ENCODE measurements at places on chromosomes 11 and 22.

DNA sequence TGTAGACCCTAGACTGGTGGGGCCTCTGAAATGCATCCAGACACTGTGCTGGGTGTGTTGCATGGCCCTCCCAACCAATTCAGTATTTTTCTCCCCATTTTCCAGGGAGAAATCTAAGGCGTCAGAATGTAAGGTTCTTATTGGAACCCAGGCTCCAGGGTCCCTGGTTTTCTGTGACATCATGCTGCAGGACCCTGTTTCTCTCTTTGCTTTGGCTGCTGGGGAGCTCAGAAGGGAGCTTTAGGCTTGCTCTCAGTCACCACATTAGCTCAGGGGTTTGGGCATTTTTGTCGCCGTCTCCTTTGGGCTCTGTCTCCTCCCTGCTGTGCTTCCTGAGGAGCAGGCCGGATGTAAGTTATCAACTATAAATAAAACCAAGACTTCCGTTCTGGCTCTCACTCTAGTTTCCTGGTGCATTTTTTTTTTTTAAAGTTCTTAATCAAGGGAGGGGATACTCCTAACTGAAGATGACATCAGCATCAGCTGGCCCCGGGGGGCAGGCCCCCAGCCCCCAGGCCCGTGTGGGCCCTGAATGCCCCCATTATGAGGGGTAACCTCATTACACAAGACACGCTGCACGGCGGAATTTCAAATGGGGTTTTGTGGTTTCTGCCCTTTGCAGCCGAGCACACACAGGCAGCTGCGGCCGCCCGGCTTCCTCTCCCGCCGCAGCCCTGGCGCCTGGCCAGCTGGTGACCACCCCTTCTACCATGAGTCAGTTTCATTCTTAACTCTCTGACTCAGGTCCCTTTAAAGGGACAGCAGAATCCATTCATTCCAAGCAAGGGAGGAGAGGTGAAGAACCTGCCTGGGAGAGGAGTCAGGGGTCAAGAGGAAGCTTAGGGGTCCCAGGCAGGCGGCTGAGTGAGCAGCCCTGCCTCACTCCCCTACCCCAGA, 3.2 kb downstream of the MYEOV start:
- DNase-seq: peak; percentile 82

- no peak for DNase-seq
Observed at GRCh38 chr11:22828373-22828772, 1.2 kb downstream of the SVIP start.

DNA sequence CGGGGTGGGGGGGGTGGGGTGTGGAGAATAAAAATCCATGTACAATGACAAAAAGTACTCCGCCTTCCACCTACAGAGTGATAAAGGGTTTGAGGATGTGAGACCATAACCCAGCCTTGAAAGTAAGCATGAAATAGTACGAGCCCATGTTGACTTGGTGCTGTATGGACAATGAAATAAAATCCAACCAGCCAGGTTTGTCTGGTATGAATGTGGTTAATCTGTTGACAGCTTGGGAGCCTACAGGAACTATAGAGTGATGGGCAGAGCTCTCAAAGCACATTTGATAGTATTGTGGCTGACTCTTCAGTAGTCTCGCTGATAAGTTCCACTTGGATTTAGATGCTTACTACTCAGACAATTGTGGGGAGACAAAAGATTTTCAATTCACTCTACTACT, 48.8 kb upstream of the CD44 start:
- DNase-seq: no peak

DNA sequence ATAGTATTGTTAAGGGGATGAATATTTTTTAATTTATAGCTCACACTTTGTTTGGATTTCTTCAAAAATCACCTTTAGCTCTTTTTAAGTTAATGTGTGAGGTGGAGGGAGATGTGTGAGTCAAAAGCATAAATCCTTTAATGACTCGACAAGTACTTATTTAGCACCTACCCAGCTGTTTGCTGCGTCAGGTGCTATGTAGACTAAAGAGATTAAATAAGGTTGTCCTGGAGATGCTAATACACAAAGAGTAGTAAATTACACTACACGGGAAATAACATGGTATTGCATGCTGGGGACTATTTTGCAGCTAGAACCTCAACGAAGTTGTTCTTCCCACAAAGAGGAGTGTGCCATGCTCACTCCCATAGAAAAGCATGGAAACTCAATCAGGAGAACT, 583.3 kb upstream of the TENM4 start:
- DNase-seq: no peak

GRCh38 chr11:31355817-31356216, 13.7 kb downstream of the DCDC1 start:
- no peak for DNase-seq

GRCh38 chr11:10373929-10374328, 69.1 kb downstream of the ADM start:
- DNase-seq: no peak

GRCh38 chr11:79419120-79419519, 21.7 kb downstream of the TENM4 start:
- no peak for DNase-seq

DNA sequence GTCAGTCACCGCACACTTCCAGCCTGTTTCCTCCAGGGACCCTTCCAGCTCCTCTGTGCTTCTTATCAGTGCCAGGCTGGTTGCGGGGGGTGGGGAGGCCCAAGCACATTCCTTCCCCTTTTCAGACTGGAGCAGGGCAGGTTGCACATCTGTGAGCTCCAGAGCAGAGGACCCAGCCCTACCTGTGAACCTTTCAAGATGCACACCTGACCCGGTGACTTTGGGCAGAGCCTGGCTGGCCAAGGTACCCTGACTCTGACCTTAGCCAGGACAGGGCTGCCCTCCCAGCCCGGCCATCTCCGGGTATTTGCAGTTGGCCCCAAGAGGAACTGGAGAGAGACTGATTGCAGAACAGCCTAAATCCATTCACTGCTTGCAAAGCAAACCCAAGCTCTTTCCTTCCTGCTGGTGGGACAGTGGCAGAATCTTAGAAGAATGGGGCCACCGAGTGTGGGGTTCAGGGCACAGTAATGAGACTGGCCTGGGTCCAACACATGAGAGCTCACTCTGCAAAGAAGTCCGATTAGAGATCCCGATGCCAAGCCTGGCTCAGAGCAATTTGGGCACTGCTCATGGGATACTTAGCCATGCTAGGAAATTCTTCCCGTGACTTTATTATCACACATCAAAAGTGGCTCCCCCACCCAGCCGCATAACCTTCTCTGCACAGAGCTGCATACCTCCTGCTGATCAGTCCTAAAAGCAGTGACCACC, 64.7 kb upstream of the CCND1 start:
- no peak for DNase-seq

DNA sequence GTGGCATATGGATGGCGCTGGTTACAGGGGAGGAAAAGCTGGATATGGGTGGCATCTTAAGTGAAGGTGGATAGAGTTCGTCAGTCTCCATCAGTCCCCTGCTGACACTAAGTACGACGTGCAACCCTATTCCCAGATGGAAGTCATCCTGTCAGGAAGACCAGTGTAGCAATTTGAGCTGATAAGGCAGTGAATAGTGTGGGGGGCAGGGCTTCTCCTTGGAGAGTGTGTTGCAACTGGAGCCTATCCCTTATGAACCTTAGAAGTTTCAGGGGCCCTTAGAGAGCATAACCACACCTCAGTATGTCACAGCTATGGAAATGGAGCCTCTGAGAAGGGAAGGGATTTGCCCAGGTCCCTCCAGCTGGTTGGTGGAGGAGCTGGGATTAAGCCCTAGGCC, 36.1 kb upstream of the ANKK1 start:
- no peak for DNase-seq

- DNase-seq: no peak
Observed at GRCh38 chr11:31810779-31811647, at the start of gene PAX6. Gene PAX6 (minus strand): TSS chr11:31811322. CDS start chr11:31806411, 4,911 bp downstream.

- no peak for DNase-seq
Observed at GRCh38 chr11:77053217-77054015, 13.4 kb upstream of the CAPN5 start.

DNA sequence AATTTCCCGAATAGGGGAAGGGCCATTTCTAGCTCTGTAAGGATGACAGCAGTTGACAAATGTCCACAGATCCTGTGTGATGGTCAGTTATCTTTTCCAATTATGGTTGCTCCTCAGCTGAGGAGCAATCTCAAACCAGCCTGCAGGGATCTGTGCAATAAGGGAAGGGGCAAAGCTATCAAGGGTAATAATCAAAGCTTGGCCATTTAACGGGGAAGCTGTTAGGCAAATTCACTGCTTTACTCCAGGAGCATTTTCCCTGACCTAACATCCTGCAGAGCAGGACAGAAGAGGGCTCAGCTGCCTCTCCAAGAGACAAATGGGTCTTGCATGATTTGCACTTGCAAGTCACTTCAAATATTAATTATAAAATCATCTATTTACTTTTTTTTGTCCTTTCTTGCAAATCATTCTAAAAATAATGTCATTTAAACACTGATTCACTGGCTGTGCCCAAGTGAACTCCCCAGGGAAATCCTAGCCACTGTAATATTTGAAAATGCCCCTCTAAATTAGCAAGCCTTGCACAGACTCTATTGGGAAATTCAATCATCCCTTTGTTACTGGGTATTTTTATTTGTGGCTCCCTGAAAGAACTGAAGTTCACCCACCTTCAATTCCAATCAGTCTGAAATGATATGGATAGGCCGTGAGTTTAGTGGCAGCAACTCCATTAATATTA, 1256.7 kb downstream of the LRRC4C start:
- DNase-seq: no peak

- DNase-seq: no peak
Observed at GRCh38 chr11:12241401-12241800, 131.0 kb downstream of the MICAL2 start.

- no peak for DNase-seq
Observed at GRCh38 chr11:126229858-126230540, 18.4 kb downstream of the FAM118B start.

DNA sequence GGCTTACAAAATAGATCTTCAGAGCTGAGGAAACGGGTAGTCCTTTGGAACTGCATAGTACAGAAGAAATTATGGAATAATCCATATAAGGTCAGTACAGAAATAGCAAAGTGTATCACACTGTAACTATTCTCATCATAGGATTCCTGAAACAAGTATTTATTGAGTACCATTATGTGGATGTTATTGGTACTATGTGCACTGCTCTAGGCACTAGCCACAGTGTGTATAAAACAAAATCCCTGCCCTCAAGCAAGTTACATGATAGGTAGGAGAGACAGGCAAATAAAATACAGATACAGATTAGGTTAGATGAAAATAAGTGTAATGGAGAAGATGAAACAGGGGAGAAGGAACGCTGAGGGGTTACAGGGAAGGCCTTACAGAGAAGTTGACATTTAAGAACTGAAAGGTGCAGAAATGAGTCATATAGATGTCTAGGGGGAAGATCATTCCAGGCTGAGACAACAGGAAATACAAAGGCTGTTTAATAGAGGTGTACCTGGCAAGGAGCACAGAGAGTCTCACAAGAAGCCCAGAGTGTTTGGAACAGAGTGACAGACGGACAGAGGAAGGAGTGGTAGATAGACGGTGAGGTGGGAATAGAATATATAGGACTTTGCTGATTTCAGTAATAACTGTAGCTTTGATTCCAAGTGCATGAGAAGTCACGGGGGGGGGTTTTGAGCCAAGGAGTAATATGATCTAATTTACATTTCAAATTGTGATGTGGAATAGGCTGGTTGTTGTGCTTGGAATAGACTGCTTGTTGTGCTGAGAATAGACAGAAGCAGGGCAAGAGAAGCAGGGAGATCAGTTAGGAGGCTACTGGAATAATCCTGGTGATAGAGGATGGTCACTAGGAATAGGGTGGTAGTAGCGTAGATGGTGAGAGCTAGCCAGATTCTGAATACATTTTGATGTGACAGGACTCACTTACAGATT, 13.7 kb downstream of the RNF141 start:
- DNase-seq: no peak

DNA sequence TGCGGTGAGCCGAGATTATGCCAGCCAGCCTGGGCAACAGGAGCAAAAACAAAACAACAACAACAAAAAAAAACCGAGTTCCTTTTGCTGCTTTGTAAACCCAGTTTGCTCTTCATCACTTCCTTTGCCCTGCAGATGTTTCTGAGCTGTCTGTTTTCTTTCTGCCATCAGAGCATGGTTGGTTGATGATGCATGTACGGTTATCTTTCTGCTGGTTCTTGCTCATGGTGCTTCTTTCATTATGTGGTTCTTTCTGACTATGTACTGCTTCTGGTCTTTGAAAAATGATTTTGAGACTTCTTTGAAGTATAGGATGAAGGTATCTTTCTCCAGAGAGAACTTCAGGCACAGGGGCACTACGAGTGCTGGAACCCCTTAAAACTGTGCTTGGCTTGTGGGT, 13.2 kb downstream of the TANGO2 start:
- no peak for DNase-seq
